ENCODE measurements at places on chromosomes 5 and 9. TPM values are rescaled to one million over a fixed set of nuclear protein-coding genes. Genes with fewer than 3 reads are reported as not detected.

Gene WDR38
- 0.13 TPM for total RNA-seq

Gene BDP1
- total RNA-seq, result 9.3 TPM

Gene PCDHAC2
- total RNA-seq, result 3.9 TPM

Gene CBY3
- total RNA-seq, result not detected

Gene ARSI
- 34.3 TPM for total RNA-seq
